Activated T-cell treated with anti-CD3 and anti-CD28 coated beads for 24 hours (primary cell): ENCODE measurements at places on chromosomes 16 and 17.
A peak's percentile ranks its signal among the peaks of the same experiment; 100 is the strongest.

GRCh38 chr17:42199416-42200011 is 5.2 kb upstream of the GHDC start:
- no peak for DNase-seq

- DNase-seq: no peak
Observed at GRCh38 chr17:74812109-74813009, 36.2 kb upstream of the NAT9 start.

- DNase-seq: no peak
Observed at GRCh38 chr17:61401389-61402072, 1.9 kb downstream of the TBX2 start.

- DNase-seq: no peak
Observed at GRCh38 chr17:40338058-40338457, 26.5 kb downstream of the GJD3 start.

DNA sequence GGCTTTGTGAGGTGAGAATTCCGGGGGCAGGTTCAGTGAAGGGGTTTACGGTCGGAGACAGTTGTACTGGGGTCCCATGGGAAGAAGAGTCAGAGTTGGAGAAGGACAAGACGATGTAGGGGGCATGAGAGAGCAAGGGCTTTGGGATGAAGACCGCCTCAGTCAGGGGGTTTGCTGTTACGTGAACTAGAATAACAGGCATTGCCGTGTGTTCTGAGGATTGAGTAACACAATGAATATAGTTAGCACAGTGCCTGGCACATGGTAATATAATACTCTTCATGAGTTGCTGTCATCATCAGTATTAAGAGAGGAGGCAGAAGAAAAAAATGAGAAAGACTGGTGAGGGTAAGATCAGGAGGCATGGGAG is 577 bp downstream of the ZNF646 start:
- DNase-seq: no peak

DNA sequence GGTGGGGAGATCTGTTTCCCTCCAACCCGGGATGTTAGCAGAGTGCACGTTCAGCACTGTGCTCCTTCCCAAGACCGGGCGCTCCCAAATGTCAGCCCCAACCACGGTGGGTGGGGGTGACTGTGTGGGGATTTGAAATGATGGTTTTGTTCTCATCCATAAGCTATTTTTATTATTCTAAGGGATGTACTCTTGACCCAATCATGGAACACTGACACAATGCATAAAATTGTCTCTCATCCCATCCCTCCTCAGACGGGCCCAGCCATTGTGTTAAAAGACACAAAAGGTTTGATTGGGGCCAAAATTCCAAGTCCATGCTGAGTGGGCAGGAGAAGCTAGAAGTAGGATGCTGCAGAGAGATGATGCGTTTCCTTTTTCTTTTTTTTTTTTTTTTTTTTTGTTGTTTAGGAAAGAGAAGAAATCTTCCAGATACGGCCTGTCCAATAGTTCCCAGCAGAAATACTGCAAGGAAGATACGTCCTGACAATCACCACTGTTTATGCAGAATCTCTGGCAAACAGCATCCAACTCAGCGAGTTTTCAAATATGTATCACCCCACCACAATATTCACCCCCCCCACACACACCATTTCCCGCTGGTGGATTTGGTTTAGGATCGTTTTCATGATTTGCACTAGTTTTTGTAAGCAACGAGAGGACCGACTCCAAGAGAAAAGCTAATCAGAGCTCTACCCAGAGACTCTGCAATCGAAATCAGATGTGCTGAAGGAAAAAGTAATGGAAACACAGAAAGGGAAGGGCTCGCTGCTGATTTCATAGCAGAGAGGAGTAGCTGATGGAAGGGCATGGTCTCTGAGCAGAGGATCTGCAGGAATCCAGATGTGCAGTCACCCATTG is 163.5 kb upstream of the DYNLRB2 start:
- DNase-seq: no peak

DNA sequence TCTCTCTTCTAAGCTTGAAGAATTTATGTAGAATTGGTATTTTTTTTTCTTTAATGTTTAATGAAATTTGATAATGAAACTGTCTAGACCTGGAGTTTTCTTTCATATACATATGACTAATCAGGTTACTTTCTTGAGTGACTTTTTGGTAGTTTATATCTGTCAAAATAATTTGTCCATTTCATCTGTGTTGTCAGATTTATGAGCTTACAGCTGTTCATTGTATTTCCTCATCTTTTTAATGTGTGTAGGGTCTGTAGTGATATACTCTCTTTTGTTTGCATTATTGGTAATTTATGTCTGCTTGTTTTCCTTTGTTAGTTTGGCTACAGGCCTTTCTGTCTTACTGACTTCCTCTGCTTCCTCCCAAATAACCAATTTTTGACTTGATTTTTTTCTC is 55.7 kb downstream of the TAOK1 start:
- no peak for DNase-seq

- no peak for DNase-seq
Observed at GRCh38 chr16:57367116-57367752, 5.1 kb upstream of the CX3CL1 start.

- DNase-seq: no peak
Observed at GRCh38 chr16:10228779-10229178, 46.6 kb upstream of the GRIN2A start.

DNA sequence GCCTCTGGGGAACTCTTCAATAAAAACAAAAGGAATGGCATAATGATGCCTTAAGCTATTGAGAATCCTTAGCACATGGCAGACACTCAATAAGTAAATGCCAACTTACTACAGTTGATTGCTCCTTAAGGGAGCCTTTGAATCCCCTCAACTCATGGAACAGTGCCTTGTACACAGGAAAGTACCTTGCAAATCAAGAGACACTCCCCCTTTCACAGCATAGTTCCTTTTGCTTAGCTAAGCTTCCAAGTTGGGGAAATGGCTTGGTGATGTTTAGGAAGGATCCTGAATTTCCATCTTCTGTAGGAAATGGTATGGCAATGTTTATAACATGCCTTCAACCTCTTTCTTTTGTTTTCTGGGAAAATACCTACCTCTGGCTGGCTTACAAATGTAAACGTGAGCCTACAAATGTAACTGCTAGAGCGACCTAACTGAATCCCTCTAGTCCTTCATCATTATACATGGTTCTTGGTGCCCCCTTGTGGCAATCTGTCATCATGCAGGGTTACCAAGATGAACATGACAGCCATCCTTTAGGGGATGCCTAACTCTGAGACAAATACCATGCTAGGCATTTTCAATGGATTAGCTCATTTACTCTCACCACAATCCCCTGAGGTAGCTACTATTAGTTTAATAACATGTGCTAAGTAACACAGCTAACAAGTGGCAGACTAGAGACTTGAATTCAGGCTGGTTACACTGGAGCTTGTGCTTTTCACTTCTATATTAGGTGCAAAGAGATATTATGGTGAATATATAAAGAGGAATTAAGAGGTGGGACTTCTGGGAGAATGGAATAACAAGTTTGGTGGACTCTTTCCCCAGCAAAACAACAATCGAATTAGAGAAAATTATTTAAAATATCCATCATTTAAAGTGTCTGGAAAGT is 65.0 kb downstream of the MMD start:
- DNase-seq: peak; percentile 51

- no peak for DNase-seq
Observed at GRCh38 chr17:1727258-1727789, 2.8 kb downstream of the WDR81 start.
